ENCODE measurements at places on chromosomes 2 and 18.

- no peak for DNase-seq
Observed at GRCh38 chr2:56292951-56293350, 109.2 kb downstream of the CCDC85A start.

GRCh38 chr2:12161085-12161484 lies 414.7 kb downstream of the LPIN1 start:
- DNase-seq = no peak

DNA sequence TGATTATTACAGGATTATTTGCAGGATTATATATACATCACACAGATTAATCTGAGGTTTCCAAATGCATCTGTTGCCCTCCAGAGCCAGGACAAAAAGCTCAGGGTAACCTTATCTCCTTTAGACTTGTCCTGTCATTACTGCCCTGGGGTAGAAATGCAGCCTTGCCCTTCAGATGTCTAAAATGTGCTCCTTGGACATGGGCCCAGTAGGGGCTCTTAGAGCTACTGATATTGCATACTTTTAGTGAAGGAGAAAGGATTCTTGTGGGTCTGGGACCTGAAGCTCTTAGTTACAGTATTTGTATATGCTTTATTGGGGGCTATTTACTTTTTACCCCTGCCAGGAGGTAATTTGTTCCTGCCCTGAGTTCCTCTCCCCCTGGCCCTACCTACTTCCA lies 56.1 kb downstream of the PRKRA start:
- DNase-seq = no peak

- DNase-seq = no peak
Observed at GRCh38 chr2:240586919-240587800, 626 bp downstream of the CAPN10 start.

DNA sequence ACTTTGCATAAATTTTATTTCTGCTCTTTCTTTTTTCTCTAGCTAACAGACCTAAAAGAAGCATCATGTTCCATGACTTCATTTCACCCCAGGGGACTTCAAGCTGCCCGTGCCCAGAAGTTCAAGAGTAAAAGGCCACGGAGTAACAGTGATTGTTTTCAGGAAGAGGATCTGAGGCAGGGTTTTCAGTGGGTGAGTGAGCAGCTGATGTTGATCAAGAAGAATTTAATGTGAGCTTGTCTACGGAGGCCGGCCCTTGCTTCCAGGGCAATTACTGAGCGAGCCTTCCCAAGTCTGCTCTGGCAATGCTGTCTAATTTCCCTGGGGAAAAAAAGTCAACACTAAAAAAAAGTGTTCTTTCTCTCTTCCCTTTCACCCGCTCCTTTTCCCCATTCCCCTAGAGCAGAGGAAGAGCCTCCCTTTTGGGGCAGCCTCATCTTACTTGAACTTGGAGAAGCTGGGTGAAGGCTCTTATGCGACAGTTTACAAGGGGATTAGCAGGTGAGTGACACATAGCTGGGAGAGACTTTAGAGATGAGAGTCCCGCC lies 1.2 kb downstream of the CDK15 start:
- DNase-seq = no peak

GRCh38 chr2:108492364-108492763 lies 41.9 kb upstream of the LIMS1 start:
- DNase-seq = no peak

- no peak for DNase-seq
Observed at GRCh38 chr2:119316066-119316465, 50.6 kb downstream of the C2orf76 start.

DNA sequence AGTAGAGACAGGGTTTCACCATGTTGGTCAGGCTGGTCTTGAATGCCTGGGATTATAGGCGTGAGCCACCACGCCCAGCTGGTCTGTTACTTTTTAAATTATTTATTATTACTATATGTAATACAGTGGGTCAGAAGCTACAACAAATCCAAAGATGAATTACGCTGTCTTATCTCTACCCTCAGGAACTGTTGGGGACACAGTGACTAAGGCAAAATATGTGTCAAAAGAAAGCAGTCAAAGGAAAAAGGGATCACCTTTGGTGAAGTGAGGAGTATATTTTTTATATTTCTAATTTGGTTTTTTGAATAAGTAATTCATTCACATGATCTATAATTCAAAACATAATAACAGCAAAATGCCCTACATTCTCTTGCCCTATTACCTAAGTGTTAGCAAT lies 4.7 kb downstream of the CREB1 start:
- DNase-seq = no peak

GRCh38 chr2:160402997-160403979 lies 90.3 kb downstream of the RBMS1 start:
- no peak for DNase-seq

Measured in mucosa of gallbladder (tissue), 1 donor.